Suppressor macrophage treated with lipopolysaccharide for 1 hour (primary cell): ENCODE measurements at places on chromosomes 7 and 10.

GRCh38 chr7:133662830-133663229 is 410.0 kb downstream of the EXOC4 start:
- no peak for DNase-seq

DNA sequence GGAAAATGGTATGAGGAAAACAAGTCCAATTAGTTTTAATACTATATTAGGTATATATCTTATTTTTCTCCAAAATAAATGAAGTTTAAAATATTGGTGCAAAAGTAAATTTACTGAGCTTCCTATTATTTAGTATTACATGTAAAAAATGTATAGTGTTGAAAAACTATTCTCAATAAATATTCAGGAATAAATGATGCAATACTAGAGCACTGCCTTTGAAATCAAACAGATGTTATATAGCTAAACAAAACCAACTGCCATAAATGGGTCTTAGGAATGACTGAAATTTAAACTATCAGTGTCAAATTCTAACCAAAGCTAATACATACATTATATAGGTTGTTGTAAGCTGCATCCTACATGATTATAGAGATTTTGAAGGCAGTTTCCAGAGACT is 1434.0 kb upstream of the LRRTM3 start:
- DNase-seq = no peak

GRCh38 chr10:1735562-1735961 is 1.8 kb downstream of the ADARB2 start:
- no peak for DNase-seq

DNA sequence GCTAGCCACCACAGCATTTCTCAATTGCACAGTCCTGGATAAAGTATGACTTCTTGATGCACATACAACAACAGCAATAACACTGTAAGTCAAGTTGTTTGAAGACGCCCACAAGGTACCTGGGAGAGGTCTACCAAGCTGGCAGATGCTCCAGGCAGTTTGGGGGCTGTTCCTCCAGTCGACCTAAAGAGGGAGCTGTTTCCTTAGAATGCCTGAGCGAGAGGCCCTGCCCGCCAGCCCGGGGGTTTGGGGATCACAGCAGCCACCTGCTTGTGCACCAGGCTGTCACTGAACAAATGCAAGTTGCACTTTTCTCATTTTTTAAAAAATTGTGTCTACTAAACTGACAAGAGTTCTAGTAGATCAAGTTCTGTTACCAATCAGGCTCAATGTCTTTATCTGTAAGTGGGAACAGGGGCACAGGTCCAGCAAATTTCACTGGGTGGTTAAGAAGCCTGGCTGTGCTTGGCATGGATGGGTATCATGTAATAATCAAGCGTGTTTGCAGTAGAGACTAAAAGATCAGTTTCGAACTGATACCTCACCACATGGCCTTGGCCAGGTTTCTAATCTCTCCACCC is 193.8 kb upstream of the ADO start:
- DNase-seq = peak; percentile 82

GRCh38 chr10:3902809-3903410 is 117.9 kb upstream of the KLF6 start:
- no peak for DNase-seq

DNA sequence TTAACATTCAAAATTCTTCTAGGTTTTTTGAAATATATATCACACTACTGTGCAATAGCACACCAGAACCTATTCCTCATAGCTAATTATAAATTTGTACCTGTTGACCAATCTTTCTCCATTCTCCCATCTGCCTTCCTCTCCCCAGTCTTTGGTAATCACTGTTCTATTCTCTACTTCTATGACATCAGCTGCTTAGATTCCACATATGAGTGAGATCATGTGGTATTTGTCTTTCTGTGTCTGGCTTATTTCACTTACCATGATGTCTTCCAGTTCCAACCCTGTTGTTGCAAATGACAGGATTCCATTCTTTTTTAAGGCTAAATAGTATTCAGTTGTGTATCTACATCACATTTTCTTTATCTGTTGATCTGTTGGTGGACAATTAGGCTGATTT is 54.4 kb upstream of the CCDC6 start:
- DNase-seq = no peak

DNA sequence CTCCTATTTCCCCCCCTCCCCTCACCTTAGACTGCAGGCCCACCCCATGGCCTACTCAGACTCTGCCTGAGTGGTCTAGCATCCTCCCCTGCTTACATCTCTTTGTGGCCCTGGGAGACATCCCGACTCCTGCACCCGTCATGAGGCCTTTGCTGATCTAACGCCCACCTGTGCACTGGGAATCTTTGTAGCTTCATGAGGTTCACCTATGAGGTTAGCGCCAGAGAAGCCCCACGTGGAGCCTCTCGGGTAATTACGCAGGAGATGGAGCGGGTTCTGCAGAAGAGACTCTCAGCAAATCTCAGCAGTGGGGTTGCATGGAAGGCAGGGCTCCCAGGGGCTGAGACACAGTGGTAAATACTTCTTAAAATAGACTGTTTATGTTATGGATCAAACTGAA is 43.5 kb upstream of the HSPA12A start:
- DNase-seq = no peak

DNA sequence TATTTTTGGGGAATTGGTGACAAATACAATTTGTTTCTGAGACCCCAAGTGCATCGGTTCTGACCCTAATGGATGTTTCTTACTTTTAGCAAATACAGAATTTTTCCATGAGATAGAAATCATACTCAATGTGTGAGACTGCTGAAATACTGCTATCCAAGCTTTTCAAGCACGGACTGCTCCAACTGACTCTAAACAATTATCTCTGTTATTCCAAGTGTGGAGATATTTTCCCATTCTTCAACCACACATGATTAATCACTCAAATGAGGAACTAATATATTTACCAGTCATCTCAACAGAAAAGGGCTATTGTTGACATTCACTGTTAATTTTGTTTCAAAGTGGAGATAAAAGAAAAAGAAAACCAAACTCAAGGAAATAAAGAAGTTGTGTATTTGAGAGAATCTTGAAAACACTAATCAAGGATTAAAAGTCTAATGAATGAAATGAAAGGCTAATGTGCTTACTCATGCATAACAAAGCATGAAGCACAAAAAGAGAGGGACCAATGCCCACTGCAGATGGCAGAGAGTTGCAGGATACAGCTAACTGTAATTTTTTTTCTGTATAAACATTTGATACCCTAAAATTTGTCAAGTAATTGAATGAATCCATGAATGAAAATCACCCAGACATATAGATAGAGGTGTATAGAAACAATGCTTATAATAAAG is 423.6 kb downstream of the DGKB start:
- no peak for DNase-seq

- no peak for DNase-seq
These were observed 31.9 kb upstream of the GPR26 start for GRCh38 chr10:123634221-123634620.

- DNase-seq = no peak
These were observed 278.5 kb upstream of the KLF14 start for GRCh38 chr7:131012477-131013031.

DNA sequence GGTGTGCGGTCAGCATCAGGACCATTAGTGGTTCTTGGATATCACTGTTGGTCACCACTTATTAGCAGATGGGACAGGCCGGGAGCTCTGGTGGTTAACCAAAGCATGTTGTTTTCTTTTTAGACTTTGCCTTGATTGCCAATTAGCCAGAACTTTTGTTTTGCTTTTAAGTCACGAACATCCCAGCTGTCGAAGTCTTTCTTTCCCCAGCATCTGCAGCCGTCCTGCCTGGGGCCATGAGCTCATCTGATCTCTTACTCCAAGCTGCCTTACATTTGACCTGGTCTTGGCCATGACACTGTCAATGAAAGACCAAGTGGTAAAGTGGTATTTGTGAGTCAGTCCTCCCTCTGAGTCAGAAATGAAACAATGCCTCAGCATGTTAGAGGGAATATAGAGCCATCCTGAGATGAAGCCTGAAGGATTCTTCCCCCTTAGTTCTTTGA is 53.9 kb upstream of the CREB5 start:
- DNase-seq = no peak

- DNase-seq = no peak
These were observed 2.0 kb downstream of the FLNC start for GRCh38 chr7:128831994-128832879.

DNA sequence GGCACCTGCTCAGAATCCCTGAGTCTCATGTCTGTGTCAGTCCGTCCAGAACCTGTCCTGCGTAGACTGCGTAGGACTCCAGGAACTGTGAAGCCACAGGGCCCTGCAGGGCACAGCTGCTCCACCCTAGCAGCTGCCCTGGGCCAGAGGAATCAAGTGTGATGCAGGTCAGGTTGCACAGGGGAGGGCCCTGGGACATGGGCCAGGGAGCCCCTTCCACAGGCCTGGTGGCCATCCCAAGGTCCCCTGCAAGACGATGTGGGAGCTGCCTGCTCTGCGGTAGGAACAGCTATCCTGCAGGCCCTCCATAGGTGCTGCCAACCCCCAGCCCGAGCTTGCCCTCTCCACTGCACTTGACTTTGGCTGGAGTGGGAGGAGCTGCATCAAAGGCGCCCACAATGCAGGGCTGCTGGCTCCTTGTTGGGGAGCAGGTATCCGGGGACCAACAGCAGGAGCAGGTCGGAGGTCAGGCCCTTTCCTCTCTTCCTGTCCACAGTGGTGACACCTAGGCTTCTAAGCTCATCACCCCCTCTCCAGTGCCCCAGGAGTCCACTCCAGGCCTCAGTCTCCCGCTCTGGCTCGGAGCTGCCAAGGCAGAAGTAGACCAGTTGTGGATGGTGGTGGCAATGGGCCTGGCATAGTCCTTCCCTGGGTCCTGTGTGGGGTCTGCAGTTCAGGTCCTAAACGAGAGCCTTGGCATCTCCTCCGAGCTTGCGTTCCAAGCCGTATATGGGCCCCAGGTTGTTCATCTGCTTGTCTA is 149.1 kb downstream of the MAPK8 start:
- no peak for DNase-seq

DNA sequence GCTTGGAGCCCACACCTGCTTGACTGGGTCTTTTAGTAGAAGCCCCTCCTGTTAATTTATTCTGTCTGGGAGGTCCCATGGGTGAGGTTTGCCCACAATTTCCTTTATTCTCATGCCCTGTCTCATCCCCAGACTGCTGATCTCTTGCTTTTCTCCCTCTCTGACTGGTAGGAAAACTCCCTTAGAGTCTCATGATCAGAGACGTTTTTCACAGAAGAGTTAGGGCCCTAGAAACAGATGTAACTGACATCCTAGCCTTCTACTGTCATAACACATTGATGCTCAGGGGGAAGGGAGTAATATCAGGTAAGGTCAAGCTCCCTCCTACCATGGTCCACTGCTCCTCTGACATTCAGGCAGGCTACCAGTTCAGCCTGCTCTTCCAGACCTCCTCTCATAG is 43.7 kb upstream of the WASL start:
- DNase-seq = no peak

GRCh38 chr10:8758029-8758428 is 703.5 kb downstream of the GATA3 start:
- no peak for DNase-seq

DNA sequence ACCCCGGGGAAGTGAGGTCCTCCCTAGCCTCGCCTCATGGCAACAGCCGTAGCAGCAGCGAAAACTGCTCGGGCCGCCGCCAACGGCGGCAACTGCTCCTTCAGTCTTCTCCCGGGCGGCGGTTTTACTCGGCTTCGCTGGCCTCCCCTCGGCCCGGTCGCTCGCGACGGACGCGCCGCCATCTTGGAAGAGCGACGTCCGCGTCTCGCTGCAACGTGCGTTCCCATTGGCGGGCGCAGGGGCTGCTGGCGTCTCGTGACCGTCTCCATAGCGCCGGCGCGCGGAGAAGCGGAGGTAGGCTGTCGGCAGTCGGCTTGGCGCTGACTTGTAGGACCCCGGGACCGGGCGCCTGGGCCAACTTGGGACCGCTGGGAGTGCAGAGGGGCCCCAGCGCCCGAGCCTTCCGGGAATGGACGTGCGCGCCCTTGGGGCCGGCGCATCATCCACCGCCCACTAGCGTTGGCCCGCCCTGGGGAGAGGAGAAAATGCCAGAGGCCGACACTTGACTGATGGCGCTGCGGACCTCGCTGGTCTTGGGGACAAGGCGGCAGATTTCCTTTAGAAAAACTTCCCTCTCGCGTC is at the start of gene SNX13:
Gene SNX13, minus strand, starts transcription at position 193 of the 582 bp plus-strand sequence. CDS start 199 bp downstream, outside the sequence.
- DNase-seq = peak; percentile 96

DNA sequence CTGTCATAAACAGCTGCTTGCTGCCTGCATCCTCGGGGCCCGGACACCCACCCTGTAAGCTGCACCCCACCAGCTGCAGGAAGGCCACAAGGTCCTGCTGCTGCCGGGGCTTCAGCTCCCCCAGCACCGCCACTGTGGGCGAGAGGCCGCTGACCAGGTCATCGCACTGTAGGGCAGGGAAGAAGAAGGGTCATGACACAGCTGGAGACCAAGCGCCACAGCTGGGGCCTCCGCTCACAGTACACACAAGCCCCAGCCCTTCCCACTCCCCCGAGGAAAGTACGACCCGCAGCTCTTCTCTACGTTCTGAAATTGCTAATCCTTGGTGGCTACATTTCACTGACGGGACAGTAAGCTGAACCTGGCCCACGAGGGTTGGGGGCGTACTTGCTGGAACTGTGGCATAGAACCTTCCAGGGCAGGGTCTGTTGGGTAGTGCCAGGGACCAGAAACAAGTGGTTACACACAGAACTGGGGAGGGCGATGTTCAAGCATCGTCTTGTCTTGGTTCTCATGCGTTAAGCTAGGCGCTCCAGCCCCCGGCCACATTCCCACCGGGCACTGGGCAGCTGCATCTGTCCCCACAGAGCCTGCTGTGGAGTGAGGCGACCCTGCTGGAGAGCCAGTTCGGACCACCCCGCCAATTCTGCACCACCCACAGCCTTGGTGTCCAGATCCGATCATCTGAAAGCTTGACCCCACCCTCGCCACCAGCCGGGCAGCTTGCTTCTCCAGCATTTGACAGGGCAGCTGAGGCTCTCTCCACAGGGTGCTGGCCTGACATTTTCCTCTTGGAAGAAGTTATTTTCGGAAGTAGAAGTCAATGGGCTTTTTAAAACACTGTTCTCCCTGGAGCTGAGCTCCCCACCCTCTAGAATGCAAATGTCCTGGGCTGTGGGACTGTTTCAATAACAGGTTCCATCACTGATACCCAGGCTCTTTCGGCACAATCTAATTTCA is 50.8 kb downstream of the GSDME start:
- no peak for DNase-seq

GRCh38 chr7:73366990-73367389 is 39.0 kb downstream of the FKBP6 start:
- DNase-seq = no peak

DNA sequence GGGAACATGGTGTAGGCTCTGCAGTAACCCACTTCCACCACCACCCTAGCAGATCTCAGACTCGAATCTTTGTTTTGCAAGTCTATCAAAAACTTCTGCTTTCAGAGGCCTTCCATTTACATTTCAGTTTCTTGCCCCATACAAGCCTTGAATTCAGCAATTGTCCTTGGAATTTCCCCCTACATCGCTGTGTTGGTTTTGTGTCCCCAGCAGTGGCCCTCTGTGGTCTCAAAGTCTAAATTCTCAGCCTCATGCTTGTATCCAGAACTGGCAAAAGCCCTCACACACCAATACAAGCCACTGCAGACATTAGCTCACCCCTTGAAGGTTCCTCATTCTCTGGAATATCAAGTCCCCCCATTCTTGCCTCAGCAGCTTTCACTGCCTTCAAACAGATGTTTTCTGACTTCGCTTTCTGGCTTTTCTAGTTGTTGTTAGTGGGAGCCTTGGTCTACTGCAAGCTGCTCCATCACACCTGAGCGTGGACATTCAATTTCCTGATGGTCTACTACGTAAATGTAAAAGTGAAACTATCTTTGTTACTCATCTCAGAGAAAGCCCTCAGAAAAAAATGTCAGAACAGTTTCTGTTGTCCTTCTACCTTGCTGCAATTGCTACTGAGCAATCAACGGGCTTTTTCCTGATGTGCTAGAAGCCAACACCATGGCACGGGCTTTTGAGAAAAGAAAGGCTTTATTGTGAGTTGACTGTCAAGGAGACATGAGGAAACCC is 1.8 kb upstream of the NUB1 start:
- peak; percentile 86 for DNase-seq
